LHCN-M2 (cell line): ENCODE measurements at places on chromosomes 2 and 18.

DNA sequence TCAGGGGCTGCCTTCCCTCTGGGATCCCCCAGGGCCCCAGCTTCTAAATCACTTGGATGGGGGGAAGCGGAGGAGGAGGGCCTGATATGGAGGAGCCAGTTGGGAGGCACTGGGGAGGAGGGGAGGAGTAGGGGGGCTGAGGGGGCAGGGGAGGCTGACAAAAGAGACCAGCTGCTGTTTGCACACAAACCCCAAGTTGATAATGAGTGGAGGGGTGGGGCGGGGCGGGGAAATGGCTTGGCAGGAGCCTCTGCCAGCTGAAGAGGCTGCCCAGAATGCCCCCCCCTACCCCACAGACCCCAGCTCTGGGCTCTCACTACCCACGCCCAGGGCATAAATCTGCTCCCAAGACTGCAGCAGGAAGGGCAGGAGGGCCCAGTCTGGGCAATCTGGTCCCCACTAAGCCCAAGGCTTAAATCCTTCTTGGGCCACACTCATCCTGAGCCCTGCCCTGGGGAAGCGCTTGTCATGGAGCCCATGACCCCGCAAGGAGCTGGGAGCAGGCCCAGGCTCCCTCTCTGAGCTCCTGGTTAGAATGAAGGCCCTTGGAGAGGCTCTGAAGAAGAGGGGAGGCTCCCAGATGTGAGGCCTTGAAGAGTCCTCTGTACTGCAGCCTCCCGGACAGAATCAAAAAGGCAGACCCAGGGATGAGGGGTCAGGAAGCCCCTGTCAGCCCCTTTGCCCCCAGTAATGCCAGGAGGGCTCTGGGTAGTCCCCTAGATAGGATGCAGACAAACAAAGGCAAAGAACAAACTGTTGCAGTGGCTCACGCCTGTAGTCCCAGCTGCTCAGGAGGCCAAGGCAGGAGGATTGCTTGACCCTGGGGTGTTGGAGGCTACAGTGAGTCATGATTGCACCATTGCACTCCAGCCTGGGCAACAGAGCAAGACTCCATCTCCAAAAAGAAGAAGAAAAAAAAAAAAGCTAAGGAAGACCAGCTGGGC lies 24.8 kb upstream of the PTMA start:
- DNase-seq: no peak

DNA sequence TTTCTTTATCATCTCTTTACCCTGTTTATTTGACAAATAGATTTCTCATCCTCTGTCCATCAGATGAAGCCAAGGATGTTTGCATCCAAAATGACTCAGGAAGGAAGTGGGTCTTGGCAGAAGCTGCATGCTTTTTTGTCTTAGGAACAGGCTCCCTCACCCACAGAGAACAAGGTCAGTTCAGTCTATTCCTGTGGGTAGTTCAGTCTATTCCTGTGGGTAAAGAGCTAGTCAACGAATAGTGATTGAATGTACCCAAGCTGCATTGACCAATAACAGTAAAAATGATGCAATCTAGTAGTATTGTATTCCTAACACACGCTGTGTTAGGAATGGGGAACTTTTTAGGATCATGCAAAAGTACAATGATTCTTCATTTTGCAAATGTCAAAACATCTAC lies 290.8 kb upstream of the TANK start:
- DNase-seq: peak; percentile 98

DNA sequence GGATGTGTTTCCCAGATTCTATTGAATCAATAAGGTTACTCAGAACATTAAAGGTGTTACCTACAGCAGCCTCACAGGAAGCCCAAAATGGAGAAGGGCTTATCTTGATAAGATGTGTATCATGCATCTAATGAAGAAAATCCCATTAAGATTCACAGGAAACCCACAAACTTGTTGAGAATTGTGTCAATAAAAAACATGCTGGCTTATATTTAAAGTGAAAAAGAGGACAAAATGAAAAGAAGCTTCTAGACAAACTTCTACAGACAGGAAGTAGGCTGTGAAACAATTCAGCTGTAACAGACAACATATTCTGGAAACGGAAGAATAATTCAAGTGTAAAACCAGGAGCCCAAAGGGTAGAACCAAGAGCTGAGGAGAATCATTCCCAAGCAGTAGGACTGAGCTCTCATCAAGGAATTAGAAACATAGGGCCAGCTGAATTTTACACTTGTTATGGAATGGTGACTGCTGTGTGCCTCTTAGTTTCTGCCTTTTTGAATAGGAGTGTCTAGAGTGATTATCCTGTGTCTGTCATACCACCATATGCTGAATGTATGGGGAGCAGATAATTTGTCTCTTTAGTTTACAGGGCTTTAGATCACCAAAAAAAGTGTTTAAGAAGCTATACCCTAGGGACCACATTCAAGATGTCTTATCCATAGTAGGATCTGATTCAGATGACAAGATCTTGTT lies 9.6 kb downstream of the IMMT start:
- no peak for DNase-seq

DNA sequence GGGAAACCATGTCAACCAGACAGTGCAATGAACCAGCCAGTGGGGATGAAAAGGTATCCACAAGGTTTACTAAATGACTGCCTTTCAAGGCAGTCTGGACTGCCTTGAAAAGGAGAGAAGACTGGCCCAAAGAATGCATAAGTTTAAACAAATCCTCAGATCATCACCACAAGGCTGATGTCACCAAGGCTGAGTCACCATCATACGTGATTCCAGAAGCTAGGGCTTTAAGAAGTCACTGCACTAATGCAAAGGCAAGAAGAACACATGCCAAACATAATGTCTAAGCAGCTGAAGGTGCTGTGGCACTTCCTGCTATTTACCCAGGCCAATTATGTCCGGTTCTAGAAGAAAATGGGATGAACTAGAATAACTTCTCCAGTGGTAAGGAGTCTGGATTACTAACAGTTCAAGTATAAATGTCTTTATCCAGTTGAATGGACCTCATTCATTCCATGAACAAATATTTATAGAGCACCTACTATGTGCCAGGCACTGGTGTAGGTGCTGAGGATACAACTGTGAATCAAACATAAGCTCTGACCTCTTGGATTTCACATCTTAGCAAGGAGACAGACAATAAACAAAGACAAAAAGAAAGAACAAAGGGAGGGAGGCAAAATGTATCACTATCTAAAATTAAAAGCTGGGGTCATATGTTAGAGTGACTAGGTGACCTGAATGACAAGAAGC lies 37.6 kb upstream of the ONECUT2 start:
- DNase-seq: peak; percentile 31

- peak; percentile 86 for DNase-seq
Observed at GRCh38 chr2:64655873-64656272, 2.2 kb upstream of the SERTAD2 start.

- no peak for DNase-seq
Observed at GRCh38 chr2:145750144-145750543, 1230.2 kb upstream of the ZEB2 start.
